ENCODE measurements at places on chromosomes 1 and 21.

DNA sequence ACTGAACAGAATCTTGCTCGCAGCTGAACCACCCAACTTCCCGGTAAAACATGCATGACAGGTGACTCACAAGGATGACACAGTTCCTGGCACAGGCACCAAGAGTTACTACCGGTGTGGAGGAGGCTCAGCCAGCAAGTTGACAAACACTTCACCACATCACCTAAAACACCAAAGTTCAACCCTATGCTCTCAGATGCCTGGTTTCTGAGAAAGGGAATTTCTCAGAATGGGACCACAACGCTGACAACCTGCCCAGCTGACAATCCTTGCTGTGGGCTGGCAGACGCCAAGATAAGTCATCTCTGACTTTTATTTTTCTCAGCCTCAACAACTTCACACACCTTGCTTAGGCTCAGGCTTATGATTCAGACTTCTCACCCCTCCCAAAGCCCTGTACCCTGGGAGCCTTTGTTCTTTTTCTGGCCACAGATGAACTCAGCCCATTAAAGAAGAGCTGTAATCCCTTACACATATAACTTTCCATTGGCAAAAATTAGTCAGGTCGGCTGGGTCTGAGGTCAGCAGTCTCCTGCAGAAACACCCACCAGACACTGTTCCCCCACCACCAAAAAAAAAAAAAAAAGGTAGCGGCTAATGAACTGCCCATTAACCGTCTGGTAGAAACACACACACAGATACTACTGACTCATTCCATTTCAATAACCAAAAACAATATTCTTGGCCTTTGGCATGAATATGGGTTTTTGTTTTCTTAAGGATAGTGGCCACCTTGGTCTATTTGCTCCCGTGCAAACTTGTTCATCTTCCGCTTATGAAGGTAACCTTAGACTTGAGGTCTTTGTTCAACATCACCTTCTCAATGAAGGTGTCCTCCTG, 10.8 kb upstream of the TIAM1 start:
- DNase-seq: no peak

- DNase-seq: no peak
Observed at GRCh38 chr1:17475752-17476151, 36.3 kb upstream of the RCC2 start.

DNA sequence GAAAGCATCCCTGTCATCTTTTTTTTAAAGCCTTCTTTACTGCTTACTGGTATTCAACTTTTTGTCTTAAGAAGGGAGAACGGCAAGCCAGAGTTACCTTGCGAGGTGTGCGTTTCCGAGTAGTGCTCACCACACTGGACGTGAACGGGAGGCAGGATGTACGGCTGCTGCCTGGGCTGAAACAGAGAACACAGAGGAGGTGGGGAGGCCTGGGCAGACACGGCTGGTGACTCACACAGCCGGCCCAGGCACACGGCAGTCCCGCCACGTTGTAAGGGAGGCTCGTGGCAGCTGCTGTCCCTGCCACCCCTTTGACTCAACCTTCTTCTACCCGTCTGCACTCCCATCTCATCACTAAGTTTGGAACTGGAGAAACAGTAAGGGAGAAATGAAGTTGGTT, 105.8 kb downstream of the SMYD2 start:
- DNase-seq: no peak

DNA sequence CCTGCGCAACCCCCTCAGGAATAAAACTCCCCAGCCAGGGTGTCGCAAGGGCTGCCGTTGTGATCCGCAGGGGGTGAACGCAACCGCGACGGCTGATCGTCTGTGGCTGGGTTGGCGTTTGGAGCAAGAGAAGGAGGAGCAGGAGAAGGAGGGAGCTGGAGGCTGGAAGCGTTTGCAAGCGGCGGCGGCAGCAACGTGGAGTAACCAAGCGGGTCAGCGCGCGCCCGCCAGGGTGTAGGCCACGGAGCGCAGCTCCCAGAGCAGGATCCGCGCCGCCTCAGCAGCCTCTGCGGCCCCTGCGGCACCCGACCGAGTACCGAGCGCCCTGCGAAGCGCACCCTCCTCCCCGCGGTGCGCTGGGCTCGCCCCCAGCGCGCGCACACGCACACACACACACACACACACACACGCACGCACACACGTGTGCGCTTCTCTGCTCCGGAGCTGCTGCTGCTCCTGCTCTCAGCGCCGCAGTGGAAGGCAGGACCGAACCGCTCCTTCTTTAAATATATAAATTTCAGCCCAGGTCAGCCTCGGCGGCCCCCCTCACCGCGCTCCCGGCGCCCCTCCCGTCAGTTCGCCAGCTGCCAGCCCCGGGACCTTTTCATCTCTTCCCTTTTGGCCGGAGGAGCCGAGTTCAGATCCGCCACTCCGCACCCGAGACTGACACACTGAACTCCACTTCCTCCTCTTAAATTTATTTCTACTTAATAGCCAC, 696 bp downstream of the TGFB2 start:
- no peak for DNase-seq

GRCh38 chr1:189496768-189497167, 980.9 kb downstream of the BRINP3 start:
- DNase-seq: no peak

DNA sequence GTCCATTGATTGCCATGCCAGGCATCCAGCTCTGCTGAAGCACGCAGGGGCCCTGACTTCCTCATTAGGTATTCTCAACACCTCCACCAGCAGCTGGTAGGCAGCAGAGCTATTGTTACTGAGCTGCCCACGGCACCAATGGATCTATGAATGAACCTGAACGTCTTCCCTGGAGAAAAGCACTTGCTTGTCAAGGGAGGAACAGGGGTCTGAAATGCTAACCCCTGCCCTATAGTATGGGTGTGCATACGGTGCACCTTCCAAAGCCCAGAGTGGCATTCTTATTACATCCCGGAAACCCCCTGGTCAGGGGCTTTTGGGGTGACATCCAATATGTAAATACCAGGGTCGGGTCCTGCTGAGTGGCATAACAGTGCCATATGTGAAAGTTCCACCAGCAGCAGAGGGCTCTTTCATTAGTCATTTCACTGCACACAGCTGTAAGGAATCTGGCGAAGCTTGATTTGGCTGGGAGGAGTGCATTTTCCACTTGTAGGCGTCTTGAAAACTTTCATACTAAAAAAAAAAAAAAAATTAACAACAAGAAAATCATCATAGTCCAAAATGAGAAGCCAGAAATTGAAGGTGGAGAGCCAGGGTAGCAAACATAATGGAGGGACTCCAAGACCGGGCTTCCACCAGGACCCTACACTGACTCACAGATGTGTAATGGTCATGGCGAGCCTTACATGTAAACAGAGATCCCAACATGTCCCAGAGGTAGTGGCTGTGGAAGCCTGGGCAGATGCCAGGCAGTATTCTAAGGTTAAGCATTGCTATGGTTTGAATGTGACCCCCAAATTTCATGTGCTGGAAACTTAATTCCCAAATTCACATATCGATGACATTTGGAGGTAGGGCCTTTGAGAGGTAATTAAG, 58.8 kb upstream of the PRDX6 start:
- DNase-seq: no peak

DNA sequence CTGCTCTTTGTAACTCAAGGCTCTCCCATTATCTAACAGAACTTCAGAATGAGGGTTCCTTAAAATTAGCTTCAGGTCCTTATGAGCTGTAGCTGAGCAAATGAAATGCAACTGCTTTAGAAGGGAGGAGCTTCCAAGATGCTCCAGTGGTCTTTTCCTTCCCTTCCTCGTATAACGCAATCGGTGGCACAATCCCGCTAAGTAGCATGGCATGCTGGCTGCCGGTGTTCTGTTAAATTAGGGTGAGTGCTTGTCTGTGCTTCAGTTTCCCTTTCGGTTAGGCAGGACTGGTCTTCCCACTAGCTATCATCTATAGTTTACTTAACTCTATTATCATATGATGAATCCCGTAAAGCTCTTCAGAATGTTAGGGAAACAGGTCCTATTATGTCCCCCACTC, 917 bp downstream of the KIAA0040 start:
- DNase-seq: no peak

- DNase-seq: no peak
Observed at GRCh38 chr1:59967780-59968179, 41.2 kb upstream of the CYP2J2 start.

- no peak for DNase-seq
Observed at GRCh38 chr21:38661889-38662568, 143.7 kb upstream of the ETS2 start.

GRCh38 chr1:152343006-152343405, 16.8 kb downstream of the FLG2 start:
- no peak for DNase-seq

- no peak for DNase-seq
Observed at GRCh38 chr21:31609081-31609480, 50.4 kb upstream of the SOD1 start.

DNA sequence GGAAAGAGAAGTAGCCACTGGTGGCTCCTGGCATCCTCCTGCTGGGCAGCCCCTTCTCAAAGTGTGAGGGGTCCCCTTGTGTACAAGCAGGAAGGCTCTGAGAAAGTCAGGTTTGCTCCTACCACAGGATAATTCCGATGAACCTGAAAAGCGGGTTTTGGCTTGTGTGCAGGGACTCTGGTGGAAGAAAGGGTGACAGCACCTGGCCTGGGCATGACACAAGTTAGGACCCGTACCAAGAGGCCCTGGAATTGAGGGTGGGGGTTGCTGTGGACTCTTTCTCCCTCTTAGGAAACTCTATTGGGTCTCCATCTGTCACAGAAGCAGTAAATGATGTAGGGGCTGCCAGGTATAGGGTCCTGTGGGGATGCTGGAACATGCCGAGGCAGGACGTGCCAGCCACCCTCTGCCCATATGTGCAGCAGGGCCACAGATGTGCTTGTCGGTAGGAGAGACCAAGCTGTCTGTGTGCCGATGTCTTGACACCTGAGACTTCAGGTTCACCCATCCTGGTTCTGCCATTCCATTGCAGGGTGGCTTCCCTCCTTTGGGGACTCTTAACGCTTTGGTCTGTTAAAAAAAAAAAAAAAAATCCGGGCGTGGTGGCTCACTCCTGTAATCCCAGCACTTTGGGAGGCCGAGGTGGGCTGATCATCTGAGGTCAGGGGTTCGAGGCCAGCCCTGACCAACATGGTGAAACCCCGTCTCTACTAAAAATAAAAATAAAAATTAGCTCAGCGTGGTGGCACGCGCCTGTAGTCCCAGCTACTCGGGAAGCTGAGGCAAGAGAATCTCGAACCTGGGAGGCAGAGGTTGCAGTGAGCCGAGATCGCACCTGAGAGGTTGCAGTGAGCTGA, 9.8 kb downstream of the C1orf35 start:
- DNase-seq: no peak

GRCh38 chr1:6347641-6348487, 45.7 kb downstream of the ACOT7 start:
- no peak for DNase-seq

GRCh38 chr1:35691080-35691479, 27.6 kb downstream of the C1orf216 start:
- no peak for DNase-seq

GRCh38 chr1:62068416-62068843, 126.2 kb upstream of the L1TD1 start:
- no peak for DNase-seq

DNA sequence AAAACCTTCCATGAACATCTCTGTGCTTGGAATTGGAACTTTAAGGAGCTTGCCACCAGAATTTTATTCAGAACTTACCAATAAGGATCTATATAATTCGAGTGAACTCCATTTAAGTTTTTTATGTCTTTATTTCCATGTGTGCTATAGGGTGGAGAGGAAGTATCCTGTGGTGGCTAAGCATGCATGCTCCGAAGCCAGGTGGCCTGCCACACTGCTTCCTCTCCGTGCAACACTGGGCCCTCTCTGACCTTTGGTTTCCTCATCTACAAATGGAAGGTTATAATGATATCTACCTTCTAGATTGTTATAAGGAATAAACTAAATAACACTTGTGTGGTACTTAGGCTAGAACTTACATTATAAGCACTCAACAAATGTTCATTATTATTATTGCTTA, 382.1 kb downstream of the PTPRC start:
- DNase-seq: no peak

DNA sequence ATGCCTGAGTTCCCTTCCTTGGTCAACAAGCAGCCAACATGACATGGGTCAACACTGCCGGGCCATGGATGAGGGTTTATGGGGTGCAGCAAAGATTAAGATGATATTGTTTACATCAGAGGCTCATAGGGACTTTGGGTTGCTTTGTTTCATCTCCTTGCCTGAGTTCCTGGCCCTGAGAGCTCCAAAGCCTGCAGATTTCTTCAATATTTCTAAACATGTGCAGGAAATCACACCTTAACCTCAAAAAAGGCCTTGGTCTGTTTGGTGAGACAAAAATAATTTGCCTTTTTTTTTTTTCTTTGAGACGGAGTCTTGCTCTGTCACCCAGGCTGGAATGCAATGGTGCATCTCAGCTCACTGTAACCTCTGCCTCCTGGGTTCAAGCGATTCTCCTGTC, 876 bp downstream of the SLAMF8 start:
- DNase-seq: no peak

GRCh38 chr1:165840423-165840822, 13.0 kb downstream of the UCK2 start:
- DNase-seq: no peak

- no peak for DNase-seq
Observed at GRCh38 chr1:69589799-69590198, 22.1 kb downstream of the LRRC7 start.

DNA sequence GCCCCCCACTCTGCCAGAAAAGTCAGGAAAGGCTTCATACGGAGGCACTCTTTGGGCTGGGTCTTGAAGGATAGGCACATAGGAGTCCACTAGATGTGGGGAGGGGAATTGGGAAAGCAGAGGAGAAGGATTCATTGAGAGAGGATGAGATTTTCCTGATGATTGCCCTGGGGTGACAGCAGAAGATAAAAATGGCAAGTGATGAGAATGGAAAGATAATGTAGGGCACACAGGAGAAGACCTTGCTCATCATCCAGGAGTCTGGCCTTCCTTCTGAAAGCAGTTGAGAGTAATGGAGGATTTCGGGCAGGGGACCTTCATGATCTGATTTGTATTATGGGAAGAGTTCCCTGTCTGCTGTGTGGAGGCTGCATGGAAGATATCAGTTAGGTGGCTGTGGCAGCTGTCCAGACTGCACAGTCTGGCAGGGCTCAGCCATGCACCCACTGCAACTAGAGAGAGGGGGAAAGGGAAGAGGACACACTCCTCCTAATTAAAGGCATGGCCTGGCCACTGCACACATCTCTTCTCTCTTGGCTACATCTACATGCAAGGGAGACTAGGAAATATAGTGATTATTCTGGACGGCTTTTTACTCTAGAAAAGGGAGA, 9.6 kb upstream of the FABP3 start:
- DNase-seq: no peak

DNA sequence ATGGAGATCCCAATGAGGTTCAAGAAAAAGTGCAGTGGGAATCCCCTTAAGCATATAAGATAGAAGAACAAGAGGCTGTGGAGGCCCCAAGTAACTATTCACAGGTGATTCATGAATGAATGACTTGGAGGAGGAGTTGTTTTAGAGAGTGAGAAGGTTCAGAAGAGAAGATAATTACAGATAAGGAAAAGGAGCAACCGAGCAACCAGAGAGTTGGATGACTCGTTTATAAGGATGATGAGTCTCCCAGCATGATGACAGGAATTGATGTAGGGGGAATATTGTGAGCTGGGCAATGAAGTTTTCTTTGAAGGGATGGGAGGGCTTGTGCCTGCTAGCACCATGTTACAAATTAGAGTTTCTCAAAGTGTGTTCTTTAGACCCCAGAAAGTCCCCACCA, 9.8 kb downstream of the C8A start:
- DNase-seq: no peak

Data from NCI-H524 treated with DMSO at 0.1 percent for 48 hours (cell line).